ENCODE measurements at places on chromosomes 6 and 20. TPM values are rescaled to one million over a fixed set of nuclear protein-coding genes. Genes with fewer than 3 reads are reported as not detected.

DNA sequence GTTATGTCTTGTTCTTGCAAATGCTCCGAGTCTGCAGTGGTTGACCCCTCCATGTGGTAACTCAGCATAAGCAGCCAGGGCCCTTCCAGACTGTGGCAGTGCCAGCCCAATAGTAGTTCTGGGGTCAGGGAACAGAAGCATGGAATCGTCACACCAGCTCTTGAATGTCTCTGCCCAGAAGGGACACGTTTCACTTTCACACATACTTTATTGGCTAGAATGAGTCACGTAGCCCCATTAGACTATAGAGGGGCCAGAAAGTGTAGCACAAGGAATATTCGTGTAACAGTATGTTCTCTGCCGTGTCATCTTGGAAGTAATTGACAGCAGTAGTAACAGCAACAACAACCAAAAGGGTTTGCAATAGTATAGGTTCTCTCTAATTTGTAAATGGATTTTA, 254.7 kb downstream of the FARS2 start:
- H3K36me3 ChIP-seq = no peaks in the 10 kb centered on the region
- peaks cover 3% of the 10 kb centered on the region for H3K4me1 ChIP-seq
- H3K27ac ChIP-seq = no peak overlapping the region
- H3K4me3 ChIP-seq = no peak overlapping the region
- no peaks in the 10 kb centered on the region for H3K27me3 ChIP-seq

- peak overlapping the region; percentile 99 for H3K27ac ChIP-seq
- DNase-seq = no peak
- no peaks in the 10 kb centered on the region for H3K27me3 ChIP-seq
- H3K4me3 ChIP-seq = no peak overlapping the region
- peaks cover 2% of the 10 kb centered on the region for H3K36me3 ChIP-seq
These were observed 66.6 kb upstream of the CCN6 start for GRCh38 chr6:111987295-111987694.

- H3K4me1 ChIP-seq = no peaks in the 10 kb centered on the region
- DNase-seq = no peak
- H3K27ac ChIP-seq = no peak overlapping the region
- no peaks in the 10 kb centered on the region for H3K27me3 ChIP-seq
These were observed 68.4 kb downstream of the RSPO3 start for GRCh38 chr6:127186889-127187288.

GRCh38 chr6:148294059-148294458, 48.6 kb upstream of the SASH1 start:
- no peak for DNase-seq
- no peaks in the 10 kb centered on the region for H3K27me3 ChIP-seq
- peaks cover 4% of the 10 kb centered on the region for H3K4me1 ChIP-seq
- H3K36me3 ChIP-seq = no peaks in the 10 kb centered on the region

- H3K27me3 ChIP-seq = no peaks in the 10 kb centered on the region
- no peak overlapping the region for H3K27ac ChIP-seq
- no peak overlapping the region for H3K4me3 ChIP-seq
- no peak for DNase-seq
- H3K4me1 ChIP-seq = peaks cover 60% of the 10 kb centered on the region
These were observed 18.1 kb downstream of the TOP1 start for GRCh38 chr20:41046716-41047115.

DNA sequence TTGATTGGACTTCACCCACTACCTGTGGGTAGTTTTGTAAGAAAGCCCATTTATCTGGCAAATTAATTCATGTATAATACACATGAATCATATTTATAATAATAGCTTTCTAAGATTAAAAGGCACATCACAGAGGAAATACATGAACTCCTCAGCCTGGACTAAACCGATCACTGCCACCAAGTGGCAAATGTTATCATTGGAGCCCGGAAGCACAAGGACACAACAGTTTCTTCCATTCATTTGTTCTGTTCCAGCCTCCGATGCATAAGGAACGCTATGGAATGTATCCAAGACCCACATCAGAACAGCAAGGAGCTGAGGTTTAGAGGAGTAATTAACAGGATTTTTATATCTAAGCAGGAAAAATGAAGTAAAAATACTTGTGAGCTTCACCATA, 13.9 kb upstream of the IPCEF1 start:
- DNase-seq = no peak
- H3K4me3 ChIP-seq = no peak overlapping the region
- H3K4me1 ChIP-seq = peaks cover 9% of the 10 kb centered on the region
- no peaks in the 10 kb centered on the region for H3K27me3 ChIP-seq
- H3K36me3 ChIP-seq = no peaks in the 10 kb centered on the region

- H3K4me1 ChIP-seq = peaks cover 22% of the 10 kb centered on the region
- no peaks in the 10 kb centered on the region for H3K36me3 ChIP-seq
- peaks cover 2% of the 10 kb centered on the region for H3K27me3 ChIP-seq
- no peak overlapping the region for H3K4me3 ChIP-seq
- no peak for DNase-seq
These were observed 70.8 kb upstream of the AHI1 start for GRCh38 chr6:135568379-135568778.

DNA sequence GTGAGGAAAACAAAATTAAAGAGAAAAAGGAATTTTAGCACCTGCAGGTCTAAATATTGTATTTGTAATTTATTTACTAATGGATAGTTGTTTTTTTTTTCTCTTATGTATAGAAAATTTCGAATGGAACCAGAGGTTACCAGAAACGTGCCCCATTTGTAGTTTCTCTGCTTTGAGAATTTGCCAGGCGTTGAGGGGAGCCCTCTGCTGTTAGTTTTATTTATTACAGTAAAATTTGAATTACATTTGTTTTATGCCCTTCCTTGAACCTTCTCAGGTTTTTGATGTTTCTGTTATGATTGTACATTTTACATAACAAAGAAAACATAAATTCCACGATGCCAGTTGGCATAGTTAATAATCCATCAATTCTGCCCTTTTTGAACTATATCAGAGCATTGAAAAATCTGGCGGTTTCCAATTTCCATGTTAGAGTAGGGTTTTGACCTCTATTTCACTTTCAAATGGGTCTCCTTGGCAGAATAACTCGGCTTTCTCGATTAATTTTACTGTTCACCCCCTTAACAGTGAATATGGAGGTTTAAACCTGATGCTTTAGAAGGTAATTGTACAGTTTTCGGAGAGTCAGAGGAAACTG, 35.1 kb upstream of the RFPL4B start:
- H3K4me1 ChIP-seq = no peaks in the 10 kb centered on the region
- no peak overlapping the region for H3K4me3 ChIP-seq
- H3K27me3 ChIP-seq = no peaks in the 10 kb centered on the region
- no peak overlapping the region for H3K27ac ChIP-seq

DNA sequence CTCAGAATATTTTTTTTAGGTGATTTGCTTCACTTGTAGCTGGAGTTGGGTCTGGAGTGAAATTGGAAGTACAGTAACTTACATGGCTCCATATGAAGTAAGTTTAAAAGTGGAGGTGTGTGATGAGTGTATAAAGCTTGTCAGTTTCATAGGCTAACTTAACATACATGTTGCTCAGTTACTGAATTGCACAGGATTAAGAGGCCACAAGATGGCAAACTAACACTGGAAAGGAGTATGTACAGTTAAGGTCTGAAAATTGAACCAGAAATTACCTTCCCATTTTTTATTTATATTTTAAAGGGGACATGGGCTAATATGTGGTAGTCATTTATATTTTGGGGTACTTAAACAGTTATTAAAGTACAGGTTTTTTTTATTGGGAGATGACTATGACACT, 45.3 kb upstream of the SMIM8 start:
- H3K4me1 ChIP-seq = peaks cover 8% of the 10 kb centered on the region
- H3K36me3 ChIP-seq = no peaks in the 10 kb centered on the region
- no peaks in the 10 kb centered on the region for H3K27me3 ChIP-seq
- H3K4me3 ChIP-seq = no peak overlapping the region

GRCh38 chr6:148225871-148226270, 116.8 kb upstream of the SASH1 start:
- no peak overlapping the region for H3K4me3 ChIP-seq
- H3K27me3 ChIP-seq = no peaks in the 10 kb centered on the region
- peaks cover 12% of the 10 kb centered on the region for H3K4me1 ChIP-seq
- H3K27ac ChIP-seq = no peak overlapping the region
- H3K36me3 ChIP-seq = no peaks in the 10 kb centered on the region
- DNase-seq = no peak

GRCh38 chr20:31550099-31550498, 35.9 kb downstream of the HM13 start:
- H3K27me3 ChIP-seq = no peaks in the 10 kb centered on the region
- H3K4me1 ChIP-seq = peaks cover 25% of the 10 kb centered on the region
- no peak for DNase-seq

GRCh38 chr6:161696801-161697200, 422.9 kb upstream of the AGPAT4 start:
- no peaks in the 10 kb centered on the region for H3K4me1 ChIP-seq
- no peaks in the 10 kb centered on the region for H3K36me3 ChIP-seq
- DNase-seq = no peak

DNA sequence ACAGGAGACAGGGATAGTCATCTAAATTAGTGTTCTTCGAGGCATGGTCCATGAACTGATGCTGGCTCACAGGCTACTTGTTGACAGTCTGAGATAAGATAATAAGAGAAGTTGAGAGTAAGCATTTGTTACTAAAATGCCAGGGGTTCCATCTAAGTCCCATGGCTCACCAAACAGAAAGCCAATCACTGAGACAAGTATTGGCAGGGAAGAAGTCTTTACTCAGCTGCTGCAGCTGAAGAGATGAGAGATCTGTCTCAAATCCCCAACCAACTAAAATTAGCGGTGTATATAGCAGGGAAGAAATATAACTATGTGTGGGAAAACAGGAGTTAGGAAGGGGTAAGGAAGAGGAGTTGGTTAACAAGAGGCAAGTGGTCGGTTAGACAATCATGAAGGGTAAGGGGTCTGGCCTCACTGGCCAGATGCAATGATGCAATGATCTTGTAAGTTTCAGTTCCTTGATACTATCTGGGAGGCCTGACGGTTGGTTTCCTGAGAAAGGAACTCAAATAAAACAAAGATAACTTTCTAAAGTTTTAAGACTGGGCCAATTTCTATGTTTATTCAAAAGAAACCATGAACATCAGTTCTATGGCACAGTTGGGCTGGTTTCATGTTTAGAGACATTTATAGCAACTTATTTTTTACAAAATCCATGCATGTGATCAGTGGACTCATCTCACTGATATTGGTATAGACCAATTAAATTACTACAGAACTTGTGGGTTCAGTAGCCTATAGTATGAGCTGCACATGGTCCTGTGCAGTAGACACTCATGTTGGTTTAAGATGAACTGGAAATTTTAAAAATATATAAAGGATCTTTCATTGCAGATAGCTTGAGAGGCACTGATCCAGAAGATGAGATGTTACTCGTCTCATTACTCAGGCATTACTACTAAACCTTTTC, 9.9 kb upstream of the HEBP2 start:
- no peak overlapping the region for H3K4me3 ChIP-seq
- H3K4me1 ChIP-seq = peaks cover 21% of the 10 kb centered on the region
- no peaks in the 10 kb centered on the region for H3K36me3 ChIP-seq
- H3K27ac ChIP-seq = no peak overlapping the region
- H3K27me3 ChIP-seq = no peaks in the 10 kb centered on the region

GRCh38 chr6:32941214-32941768, 463 bp upstream of the HLA-DMB start:
- DNase-seq = no peak
- no peaks in the 10 kb centered on the region for H3K36me3 ChIP-seq
- H3K27ac ChIP-seq = no peak overlapping the region
- H3K27me3 ChIP-seq = peaks cover 57% of the 10 kb centered on the region

- no peak overlapping the region for H3K4me3 ChIP-seq
- H3K4me1 ChIP-seq = peaks cover 31% of the 10 kb centered on the region
- H3K36me3 ChIP-seq = peaks cover 8% of the 10 kb centered on the region
These were observed 100.1 kb downstream of the ZFAND3 start for GRCh38 chr6:37919417-37920157.

- H3K27me3 ChIP-seq = no peaks in the 10 kb centered on the region
- H3K4me3 ChIP-seq = no peak overlapping the region
- no peak overlapping the region for H3K27ac ChIP-seq
- H3K4me1 ChIP-seq = peaks cover 13% of the 10 kb centered on the region
These were observed 25.4 kb upstream of the CCN2 start for GRCh38 chr6:131976545-131977061.

DNA sequence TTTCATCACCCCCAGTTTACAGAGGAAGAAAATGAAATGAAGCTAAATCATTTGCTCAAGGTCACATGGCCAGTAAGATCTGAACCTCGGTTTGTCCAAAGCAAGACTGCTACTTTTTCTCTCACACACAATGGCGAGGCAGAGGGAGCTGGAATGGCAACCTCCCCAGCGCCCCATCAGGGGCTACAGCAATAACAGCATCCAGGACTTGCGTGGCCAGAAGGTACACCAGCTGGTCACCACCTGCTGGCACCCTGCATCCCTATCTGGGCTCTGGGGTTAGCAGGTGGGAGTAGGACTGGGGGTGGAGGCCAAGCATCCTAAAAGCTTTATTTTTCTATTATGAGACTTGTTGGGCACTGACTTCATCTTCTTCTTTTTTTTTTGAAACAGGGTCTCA, 41.3 kb downstream of the TTI1 start:
- peaks cover 54% of the 10 kb centered on the region for H3K4me1 ChIP-seq
- H3K27me3 ChIP-seq = no peaks in the 10 kb centered on the region
- H3K36me3 ChIP-seq = peaks cover 21% of the 10 kb centered on the region
- no peak for DNase-seq
- peak overlapping the region; percentile 64 for H3K27ac ChIP-seq
- H3K4me3 ChIP-seq = no peak overlapping the region

GRCh38 chr6:135451617-135452190, 45.8 kb downstream of the AHI1 start:
- H3K4me3 ChIP-seq = no peak overlapping the region
- no peak for DNase-seq
- no peak overlapping the region for H3K27ac ChIP-seq
- H3K27me3 ChIP-seq = no peaks in the 10 kb centered on the region

DNA sequence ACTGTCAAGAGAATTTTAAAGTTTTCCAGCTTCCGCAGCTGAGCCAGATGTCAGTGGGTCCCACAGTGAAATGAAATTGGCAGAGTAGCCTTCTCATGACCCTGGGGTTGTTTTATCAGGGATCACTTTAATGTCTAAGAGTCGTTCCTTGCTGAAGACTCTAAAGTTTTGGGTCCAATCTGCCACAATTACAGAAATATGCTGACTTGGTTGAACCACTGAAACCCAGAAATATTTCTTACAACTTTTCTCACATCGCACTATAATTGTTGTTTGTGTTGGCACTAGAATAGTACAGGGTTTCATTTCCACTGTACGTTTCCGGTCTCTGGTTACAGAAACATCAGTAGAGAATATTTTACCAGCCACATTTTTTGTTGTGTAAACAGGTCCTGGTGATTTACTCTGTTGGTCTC, 109.0 kb downstream of the HMGCLL1 start:
- H3K4me1 ChIP-seq = peaks cover 2% of the 10 kb centered on the region
- no peaks in the 10 kb centered on the region for H3K27me3 ChIP-seq
- no peak overlapping the region for H3K4me3 ChIP-seq
- H3K27ac ChIP-seq = no peak overlapping the region

GRCh38 chr6:3788408-3789017, 37.0 kb upstream of the PXDC1 start:
- no peak overlapping the region for H3K4me3 ChIP-seq
- no peaks in the 10 kb centered on the region for H3K36me3 ChIP-seq
- H3K27ac ChIP-seq = peak overlapping the region; percentile 50
- DNase-seq = no peak

GRCh38 chr6:34301408-34301807, 52.6 kb upstream of the SMIM29 start:
- H3K27me3 ChIP-seq = no peaks in the 10 kb centered on the region
- H3K4me1 ChIP-seq = peaks cover 15% of the 10 kb centered on the region
- H3K36me3 ChIP-seq = no peaks in the 10 kb centered on the region
- H3K27ac ChIP-seq = peak overlapping the region; percentile 52

The NPEPL1 gene
- 71.5 TPM for total RNA-seq

The FAM110A gene
- total RNA-seq = 11.1 TPM

The GSTA3 gene
- not detected for total RNA-seq

The STMND1 gene
- total RNA-seq = 0.34 TPM

The ARFGEF3 gene
- 6.1 TPM for total RNA-seq

The CEP57L1 gene
- total RNA-seq = 20.7 TPM

The CTCFL gene
- total RNA-seq = 0.33 TPM

The GCM1 gene
- total RNA-seq = not detected

The PCIF1 gene
- 44.4 TPM for total RNA-seq
